Activated CD8-positive, alpha-beta T cell treated with anti-CD3 and anti-CD28 coated beads for 36 hours (primary cell): ENCODE measurements at places on chromosomes 7 and 10. TPM values are rescaled to one million over a fixed set of nuclear protein-coding genes. Genes with fewer than 3 reads are reported as not detected.

GRCh38 chr10:12795315-12796110 lies 206.0 kb downstream of the CCDC3 start:
- DNase-seq = no peak

- no peak for DNase-seq
Observed at GRCh38 chr7:24334012-24334411, 50.0 kb downstream of the NPY start.

GRCh38 chr10:88097536-88097935 lies 234.1 kb downstream of the PTEN start:
- no peak for DNase-seq

GRCh38 chr10:109741712-109742111 lies 181.6 kb downstream of the XPNPEP1 start:
- DNase-seq = no peak

DNA sequence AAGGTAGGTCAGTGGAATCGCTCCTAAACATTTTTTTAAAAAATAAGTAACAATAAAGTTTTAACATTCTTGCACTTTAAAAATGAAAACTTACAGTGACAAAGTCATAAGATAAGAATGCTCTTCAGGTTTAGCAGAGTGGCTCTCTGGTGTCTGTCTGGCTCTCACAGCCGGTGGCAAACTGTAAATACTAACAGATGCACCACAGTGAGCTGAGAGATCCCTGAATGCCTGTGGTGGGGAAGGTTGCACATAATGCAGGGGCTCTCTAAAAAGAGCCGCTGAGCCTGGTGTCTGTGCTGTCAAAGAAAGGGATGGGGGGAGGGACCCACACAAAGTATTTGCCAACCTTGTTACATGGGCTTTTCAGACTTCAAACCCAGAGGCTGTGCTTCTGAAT lies 498.3 kb downstream of the CCSER2 start:
- DNase-seq = no peak

CYP2C9 gene
- not detected for total RNA-seq

TRPV6 gene
- total RNA-seq = not detected

GRCh38 chr10:37476285-37476684 lies 350.9 kb downstream of the ANKRD30A start:
- DNase-seq = no peak

GRCh38 chr10:17427666-17428350 lies 26.6 kb downstream of the ST8SIA6 start:
- DNase-seq = no peak

GRCh38 chr7:64618785-64619456 lies 47.0 kb upstream of the ZNF107 start:
- no peak for DNase-seq

DNA sequence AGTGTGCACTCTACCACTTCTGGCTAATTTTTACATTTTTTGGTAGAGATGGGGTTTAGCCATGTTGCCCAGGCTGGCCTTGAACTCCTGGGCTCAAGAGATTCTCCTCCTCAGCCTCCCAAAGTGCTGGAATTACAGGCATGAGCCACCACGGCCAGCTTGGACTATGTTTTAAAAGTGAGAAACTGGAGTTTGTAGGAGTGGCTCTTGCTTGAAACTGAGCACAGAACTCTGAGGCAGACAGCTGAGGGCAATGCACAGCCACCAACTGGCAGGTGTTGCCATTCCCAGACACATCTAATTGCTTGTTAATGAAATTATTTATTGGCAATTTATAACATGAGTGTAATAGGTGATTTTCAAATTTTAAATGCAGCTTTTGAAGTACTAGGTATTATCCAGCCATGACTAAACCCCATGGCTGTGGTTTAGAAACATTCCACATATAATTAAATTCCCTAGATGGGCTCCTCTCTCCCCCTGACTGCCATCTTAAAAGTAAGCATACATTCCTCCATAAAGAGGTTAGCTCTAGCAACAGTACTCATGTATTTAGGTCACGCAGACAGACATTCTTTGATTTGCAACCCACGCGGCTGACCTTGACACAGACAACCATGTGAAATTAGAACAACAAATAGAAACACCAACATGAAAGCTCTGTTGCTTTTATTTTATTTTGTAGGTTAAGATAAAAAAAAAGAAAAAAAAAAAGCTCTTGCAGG lies 19.8 kb downstream of the PANK1 start:
- no peak for DNase-seq

- no peak for DNase-seq
Observed at GRCh38 chr7:14197280-14197679, 207.8 kb upstream of the ETV1 start.

- DNase-seq = no peak
Observed at GRCh38 chr10:97861924-97862323, 12.3 kb downstream of the GOLGA7B start.

PAPSS2 gene
- 0.20 TPM for total RNA-seq

- DNase-seq = no peak
Observed at GRCh38 chr7:131521651-131522163, 34.7 kb downstream of the PODXL start.

- no peak for DNase-seq
Observed at GRCh38 chr10:17196573-17196972, 4.9 kb downstream of the TRDMT1 start.

PLXDC2 gene
- total RNA-seq = not detected

DNA sequence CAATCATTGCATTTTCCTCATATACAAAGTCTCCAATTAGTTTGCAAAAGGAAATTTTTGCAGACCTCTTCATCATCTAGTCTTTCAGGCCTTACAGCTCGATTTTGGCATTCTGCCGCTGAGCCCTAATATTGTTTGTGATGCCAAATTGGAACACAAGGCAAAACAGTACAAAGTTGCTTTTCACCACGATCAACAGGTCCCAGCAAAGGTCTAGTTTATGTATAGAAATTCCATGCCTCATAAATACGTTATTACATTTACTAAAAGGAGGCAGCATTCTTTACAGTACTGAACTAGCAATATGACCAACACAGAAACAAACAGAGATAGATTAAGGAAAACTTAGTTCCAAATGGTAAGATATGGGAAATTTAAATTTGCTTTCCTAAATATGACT lies 7.0 kb upstream of the DNAJC1 start:
- DNase-seq = no peak

NAPEPLD gene
- 6.3 TPM for total RNA-seq

DNA sequence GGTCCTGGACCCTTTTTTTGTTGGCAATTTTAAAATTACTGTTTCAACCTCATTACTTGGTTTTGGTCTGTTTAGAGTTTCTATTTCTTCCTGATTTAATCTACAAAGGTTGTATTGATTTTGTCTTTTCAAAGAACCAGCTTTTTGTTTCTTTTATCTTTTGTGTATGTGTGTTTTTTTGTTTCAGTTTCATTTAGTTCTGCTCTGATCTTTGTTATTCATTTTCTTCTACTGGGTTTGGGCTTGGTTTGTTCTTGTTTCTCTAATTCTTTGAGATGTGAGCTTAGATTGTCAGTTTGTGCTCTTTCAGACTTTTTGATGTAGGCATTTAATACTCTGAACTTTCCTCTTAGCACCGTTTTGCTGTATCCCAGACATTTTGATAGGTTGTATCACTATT lies 8.5 kb upstream of the MRPS33 start:
- no peak for DNase-seq

- DNase-seq = peak; percentile 72
Observed at GRCh38 chr10:120336911-120337540, 120.0 kb upstream of the PLPP4 start.

COL28A1 gene
- total RNA-seq = not detected

UCMA gene
- not detected for total RNA-seq

OR6B1 gene
- total RNA-seq = not detected

DNA sequence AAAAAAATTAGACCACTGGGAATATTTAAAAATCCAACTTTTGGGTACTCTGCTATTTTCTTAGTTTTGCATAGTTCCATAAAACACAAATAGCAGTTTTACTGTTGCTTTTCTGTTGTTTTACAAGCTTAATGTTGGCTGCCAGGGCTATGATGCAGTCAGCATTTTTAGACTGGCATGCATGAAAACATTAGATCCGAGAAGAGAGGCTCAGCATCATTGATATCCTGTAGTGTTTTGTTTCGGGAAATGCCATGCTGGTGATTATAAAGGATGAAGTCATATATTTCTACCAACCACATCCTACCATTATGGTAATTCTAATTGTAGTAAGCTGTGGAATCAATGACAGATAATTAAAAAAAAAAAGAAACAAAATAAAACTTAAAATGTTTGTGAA lies 104.6 kb downstream of the MBL2 start:
- DNase-seq = no peak

DNA sequence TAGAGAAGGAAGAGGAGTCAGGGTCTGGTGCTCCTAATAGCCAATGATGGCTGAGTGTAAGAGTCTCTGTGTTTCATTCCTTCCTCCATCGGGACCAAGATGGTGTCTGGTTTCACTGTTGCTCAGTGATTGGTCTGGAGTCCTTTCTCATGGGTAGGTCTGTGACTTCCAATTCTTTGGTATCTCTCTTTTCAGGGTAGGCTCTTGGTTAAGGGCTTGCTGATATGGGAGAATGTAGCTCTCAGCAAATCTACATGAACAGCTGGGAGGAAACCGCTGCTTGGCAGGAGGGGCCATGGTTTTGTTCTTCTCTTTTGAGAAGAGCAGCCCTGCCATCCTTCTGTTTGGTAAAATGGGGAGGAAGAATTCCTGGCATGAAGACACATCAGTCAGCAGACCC lies 209.1 kb upstream of the PODXL start:
- no peak for DNase-seq

DNA sequence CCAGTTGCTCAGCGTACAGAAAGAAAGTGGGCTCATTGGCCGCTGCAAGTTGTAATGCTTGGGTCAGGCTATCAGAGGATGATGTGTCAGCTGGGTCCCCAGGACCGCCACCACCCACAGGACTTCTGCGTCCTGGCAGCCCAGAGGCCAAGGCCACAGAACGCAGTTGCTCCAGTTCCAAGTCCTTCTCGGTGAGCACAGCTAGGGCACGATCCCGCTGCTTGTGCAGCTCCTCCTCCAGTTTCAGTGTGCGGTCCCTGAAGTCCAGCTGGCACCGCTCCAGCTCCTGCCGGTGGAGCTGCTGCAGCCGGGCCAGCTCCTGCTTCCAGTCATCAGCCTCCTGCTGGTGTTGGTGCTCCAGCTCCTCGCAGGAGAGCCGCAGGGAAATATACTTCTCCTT lies 3.0 kb downstream of the GCC1 start:
- DNase-seq = no peak

DNA sequence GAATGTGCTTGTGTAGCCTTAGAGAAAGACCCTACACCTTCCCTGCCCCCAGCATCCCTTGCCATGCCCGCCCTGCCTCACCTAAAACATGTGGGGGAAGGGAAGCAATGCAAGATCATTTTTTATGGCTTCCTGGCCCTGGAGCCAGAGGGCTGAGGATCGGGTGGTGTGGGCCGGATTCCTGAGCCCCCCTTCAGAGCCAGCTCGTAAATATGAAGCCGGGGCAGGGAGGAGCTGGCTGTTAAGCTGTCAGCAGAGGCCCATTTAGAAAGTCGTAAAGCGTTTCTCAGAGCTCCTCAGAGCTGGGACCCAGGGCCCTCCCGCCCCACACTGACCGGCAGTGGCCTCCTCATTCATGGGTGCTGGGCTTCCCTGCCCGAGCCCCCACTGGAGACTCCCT lies 23.9 kb downstream of the UNC5B start:
- DNase-seq = no peak

GRCh38 chr7:15358112-15358511 lies 203.7 kb downstream of the AGMO start:
- DNase-seq = no peak

GRCh38 chr7:123131556-123131955 lies 68.2 kb downstream of the SLC13A1 start:
- no peak for DNase-seq

DNA sequence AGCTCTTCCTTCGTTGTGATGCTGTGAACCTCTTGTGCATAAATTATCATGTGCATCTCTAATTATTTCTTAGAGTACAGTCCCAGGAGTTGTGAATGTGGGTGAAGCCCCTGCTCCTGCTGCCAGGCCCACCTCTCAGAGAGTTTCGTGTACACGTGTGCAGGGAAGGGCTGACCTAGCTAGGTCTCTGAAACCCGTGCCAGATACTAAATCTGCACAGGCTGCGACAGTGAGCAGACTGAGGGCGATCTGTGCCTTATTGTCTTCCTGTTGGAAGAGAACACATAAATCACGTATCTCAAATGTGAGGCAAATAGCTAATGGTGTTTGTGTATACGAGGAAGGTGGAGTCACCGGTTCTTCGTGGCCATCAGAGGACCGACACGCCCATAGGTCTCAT lies 71.8 kb upstream of the DNAJB6 start:
- DNase-seq = no peak

- DNase-seq = no peak
Observed at GRCh38 chr7:137753948-137754851, 92.6 kb downstream of the DGKI start.

- no peak for DNase-seq
Observed at GRCh38 chr7:42347616-42348015, 110.6 kb upstream of the GLI3 start.

MMRN2 gene
- total RNA-seq = not detected

DNA sequence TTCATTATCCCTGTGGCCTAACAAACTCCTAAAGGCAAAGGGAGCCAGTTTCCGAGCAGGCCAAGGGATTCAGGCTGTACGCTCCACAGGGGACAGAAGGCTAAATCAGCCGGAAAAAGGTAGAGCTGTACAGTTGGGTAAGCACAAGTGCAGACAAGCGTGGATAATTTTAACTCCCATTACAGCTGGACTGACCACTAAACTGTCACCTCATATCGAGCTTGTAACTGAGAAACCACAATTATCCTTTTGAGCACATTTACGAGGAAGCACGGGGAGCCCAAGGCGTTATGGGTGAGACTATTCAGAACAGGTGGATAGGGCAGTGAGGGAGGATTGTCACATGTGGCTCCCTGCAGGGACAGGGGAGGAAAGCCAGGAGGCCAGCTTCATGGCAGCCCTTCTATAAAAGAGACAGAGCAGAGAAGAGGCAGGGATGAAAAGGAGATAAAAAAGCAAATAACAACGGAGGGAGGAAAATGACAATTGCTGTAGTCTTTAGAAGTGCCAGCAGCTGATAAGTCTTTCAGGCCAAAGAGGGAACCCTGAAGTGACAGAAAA lies 288.0 kb downstream of the FGFR2 start:
- no peak for DNase-seq

DNA sequence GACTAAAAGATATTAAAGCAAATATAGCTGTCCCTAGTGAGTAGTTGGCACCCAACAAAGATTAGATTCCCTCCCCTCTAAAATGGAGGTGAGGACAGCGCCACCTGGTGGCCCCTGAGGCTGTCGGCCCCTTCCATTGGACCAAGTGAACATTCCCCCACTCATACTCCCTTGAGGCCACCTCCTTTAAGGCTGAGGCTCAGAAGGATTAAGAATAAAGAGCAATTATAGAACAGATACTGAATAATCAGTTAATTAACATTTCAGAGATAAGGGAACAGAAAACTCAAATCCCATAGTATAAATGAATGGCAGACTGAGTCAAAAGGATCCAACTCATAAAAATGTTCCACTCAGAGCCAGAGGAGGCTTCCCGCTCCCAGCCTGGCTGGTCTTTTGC lies 130.4 kb upstream of the GHITM start:
- peak; percentile 63 for DNase-seq
